AG10803 (cell line): ENCODE measurements at places on chromosomes 16 and 17.

GRCh38 chr16:76280421-76281215 lies 3.4 kb downstream of the CNTNAP4 start:
- no peak for DNase-seq

GRCh38 chr16:75624921-75625334 lies 1.8 kb upstream of the ADAT1 start:
- DNase-seq = no peak

DNA sequence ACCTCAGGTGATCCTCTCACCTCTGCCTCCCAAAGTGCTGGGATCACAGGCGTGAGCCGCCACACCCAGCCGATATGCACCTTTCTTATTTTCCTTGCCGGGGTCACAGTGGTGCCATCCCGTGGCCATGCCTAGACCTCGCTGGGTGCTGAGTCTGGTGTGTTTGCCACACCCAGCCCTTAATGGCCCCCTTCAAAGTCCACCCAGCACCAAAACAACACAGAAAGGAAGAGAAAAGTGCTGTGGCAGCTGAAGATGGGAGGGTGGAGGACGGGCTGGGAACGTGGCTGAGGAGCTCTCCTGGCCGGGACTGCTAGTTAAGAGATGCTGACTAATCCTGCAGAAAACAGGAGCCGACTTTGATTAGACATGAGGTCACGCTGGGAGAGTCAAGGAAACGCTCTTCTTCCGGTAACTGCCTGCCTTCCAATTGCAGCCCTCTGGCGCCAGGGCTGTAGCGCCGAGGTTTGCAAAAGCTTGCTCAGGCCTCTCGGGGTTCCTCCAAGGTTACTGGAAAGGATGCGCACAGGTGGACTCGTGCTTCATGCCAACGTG lies 10.9 kb downstream of the SLC43A2 start:
- peak; percentile 74 for DNase-seq

DNA sequence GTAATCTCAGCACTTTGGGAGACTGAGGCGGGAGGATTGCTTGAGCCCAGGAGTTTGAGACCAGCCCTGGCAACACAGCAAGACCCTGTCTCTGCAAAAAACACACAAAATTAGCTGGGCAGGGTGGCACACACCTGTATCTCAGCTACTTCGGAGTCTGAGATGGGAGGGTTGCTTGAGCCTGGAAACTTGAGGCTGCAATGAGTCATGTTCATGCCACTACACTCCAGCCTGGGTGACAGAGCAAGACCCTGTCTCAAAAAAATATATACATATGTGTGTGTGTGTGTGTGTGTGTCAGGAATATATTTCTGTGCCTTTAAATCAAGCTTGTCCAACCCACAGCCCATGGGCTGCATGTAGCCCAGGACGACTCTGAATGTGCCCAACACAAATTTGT lies 55.2 kb downstream of the CRISPLD2 start:
- DNase-seq = no peak

GRCh38 chr17:69302682-69303081 lies 24.3 kb downstream of the ABCA5 start:
- DNase-seq = no peak

DNA sequence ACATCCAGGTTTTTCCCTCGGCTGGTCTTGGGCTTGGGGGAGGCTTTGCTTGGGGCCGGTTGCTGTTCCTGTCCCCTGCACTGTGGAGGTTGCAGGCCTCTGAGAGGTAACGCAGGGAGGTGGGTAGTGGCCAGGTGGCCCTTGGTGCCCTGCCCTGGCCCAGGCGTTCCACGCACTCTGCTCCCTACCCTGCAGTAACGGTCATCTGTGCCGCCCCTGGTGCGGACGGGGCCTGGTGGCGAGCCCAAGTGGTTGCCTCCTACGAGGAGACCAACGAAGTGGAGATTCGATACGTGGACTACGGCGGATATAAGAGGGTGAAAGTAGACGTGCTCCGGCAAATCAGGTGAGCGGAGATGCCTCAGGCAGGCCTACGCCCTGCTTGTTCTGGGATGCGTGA lies 30.9 kb downstream of the AKAP1 start:
- DNase-seq = no peak

DNA sequence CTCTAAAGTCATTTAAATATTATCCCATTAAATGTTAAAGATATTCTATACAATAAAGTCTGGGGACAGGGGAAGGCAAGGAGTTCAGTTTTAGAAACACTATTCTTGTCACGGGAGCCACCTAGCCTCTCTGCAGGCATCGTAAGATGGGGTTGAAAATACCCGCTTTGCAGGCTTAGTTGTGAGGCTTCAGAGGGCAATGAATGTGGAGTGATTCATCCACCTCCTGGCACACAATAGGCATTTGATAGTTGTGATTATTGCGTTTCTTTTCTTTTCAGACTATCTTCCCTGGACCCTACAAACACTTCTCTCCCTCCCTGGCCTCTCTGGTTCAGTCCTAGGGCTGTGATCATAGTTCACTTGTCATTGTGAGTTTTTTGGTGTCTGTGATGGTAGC lies 19.6 kb downstream of the GLP2R start:
- DNase-seq = no peak

DNA sequence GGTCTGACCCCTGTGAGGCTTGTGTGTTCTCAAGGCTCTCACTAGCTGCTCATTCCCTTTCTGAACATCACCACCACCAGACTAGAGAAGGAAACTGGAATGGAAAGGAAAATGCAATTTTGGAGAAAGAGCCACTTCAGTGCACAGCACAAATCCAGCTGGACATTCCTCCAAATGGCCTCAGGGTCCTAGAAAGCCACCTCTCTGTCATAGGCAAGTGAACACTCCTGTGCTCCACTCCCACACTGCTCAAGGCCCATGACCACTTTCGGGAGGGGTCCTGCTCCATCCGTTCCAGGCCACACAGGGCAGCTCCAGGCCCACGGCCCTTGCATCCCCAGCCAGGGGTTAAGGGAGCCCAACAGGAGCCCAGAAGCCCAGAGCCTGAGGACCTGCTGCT lies 2.6 kb downstream of the LRRC75A start:
- no peak for DNase-seq

DNA sequence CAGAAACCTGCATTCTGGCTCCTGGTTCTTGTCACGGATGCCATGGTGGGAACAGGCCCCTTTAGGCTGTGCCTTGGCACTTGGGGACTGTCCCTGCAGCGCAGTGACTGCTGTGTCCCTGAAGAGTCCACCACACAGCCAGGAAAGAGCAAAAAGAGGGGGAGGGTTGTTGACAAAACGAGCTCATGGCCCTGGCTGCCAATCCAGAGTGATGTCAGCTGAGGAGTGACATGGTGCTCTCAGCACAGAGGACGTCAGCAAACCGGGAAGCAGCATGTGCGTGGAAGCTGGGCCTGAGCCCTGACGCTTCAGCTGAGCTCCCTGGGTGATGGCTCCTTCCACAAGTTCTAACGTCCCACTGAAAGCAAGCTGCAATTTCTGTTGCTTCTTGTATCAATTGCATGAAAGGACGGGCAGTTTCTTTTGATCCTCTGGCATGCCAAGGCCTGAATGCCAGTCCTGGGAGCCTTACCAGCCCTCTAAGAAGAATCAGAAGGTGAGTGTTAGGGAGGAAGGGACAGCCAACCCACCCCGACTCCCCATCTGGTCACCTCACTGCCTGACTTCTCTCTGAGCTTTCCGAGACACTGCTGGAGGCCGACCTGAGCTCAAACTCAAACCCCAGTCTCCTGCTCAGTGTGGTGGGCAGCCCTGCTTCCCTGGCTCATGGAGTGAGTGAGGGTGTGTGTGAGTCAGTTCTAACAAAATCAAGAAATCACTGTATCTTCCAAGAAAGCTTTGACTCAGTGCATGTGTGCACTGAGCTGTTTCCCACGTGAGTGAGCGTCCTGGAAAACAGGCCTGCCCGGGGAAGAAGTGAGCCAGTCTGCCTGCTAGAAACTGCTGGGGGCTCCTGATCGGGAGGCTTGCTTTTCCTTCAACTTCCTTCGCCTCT lies 14.7 kb upstream of the WNT3 start:
- peak; percentile 71 for DNase-seq

DNA sequence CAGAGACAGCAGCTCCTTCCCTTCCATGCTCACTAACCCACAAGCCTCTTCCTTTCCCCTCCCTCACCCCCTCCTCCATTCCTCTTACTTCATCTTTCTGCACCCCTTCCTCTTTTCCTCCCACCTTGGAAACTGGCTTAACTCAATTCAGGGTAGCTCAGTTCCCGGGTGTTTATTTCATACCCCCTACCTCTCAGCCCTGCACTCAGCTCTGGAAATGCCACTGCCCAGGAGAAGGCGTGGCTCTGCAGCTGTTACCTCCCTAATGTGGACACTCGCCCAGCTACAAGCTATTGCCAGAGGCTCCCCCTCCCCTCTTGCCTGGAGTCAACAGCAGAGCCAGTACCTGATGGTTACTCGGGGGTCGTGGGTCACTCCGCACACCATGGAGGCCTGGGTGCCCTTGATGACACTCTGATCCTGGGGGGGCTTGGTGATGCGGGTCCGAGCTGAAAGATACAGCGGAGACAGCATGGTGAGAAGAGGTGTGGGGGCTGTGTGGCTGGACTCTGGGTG lies 118.4 kb upstream of the CDC42EP4 start:
- no peak for DNase-seq

- DNase-seq = no peak
Measured at GRCh38 chr17:9080296-9080914, 59.1 kb downstream of the NTN1 start.

GRCh38 chr16:68823401-68824135 lies 19.8 kb upstream of the TANGO6 start:
- DNase-seq = peak; percentile 96

DNA sequence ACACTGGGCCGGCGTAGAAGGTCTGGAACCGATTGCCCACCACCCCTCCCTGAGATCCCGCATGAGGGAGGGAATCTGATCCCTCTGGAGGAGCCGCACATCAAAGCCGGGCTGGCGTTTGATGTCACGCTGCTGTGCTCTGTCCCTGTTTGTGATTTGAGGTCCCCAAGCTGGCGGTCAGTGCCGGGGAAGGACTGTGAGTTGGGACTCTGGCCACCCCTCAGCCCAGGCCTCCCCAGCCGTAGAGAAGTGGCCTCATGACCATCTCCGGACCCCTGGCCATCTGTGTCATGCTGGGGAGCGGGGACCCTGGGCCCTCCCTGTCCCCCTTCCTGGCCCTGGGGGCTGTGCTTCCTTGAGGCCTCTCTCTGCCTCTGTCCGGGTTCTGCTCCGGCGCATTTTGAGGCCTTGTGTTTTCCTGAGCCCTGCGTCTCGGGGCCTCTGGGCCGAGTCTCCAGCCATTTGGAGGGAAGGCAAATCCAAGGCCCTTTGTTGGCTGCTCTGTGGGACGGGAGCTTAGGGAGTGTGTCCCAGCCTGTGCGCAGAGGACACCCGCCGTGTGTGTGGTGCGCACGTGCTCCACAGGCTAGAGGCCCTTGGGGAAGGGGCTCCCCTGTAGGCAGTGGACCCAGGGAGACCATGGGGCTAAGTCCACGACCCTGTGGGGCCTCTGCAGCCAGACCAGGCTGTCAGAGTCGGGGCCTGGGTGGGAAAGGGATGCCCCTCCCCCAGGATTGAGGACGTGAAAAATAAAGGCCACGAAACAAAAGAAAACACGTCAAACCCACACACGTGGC lies 15.1 kb downstream of the ASPSCR1 start:
- DNase-seq = no peak

GRCh38 chr16:82653550-82654511 lies 27.1 kb downstream of the CDH13 start:
- DNase-seq = peak; percentile 91

- DNase-seq = no peak
Measured at GRCh38 chr16:84278968-84279367, 15.7 kb upstream of the WFDC1 start.

DNA sequence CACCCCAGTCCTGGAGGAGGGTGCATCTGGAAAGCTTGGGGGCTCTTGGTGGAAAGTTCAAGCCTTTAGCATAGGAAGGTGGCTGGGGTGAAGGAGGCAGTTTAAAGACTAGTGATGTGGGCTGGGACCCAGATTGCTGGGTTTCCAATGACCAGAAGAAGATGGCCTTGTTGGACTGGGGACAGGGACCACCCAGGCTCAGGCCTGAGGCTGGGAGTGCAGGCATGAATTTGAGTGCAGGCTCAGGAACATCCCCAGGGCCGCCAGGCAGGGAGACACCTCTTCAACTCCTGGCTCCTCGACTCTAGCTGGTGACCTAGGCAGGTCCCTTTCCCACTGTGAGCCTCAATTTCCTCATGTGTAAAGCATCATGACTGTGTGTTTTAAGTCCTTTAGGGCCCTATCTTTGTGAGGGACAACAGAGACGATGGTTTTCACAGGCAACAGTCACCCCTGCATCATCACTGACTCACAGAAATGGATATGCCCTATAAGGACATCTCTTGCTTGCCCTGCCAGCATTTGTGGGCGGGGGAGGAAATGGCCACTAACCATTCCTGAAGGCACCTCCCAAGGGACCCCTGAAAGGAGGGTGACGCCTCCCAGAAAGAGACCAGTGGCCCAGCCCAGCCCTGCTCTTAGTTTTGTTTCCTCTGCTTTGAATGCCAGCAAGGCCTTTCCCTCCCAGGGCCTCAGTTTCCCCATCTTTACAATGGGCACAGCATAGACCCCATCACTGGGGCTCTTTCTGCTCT lies 11.1 kb downstream of the NLRC5 start:
- peak; percentile 88 for DNase-seq

GRCh38 chr17:32519228-32520103 lies 32.7 kb downstream of the CDK5R1 start:
- peak; percentile 54 for DNase-seq

DNA sequence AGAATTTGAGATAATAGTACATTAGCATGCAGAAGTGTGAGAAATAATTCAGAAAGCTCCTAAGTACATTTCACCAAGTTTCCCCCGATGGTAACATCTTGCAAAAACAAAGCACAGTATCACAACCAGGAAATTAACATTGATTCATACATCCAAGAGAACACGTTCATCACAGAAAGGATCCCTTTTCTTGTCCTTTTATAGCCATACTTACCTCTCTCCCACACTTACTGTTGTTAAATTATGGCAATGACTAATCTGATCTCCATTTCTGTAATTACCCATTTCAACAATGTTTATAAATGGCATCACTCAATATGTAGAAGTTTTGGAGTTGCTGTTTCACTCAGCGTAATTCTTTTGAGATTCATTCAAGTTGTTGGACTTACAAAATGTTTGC lies 1260.0 kb downstream of the CDH8 start:
- peak; percentile 17 for DNase-seq

DNA sequence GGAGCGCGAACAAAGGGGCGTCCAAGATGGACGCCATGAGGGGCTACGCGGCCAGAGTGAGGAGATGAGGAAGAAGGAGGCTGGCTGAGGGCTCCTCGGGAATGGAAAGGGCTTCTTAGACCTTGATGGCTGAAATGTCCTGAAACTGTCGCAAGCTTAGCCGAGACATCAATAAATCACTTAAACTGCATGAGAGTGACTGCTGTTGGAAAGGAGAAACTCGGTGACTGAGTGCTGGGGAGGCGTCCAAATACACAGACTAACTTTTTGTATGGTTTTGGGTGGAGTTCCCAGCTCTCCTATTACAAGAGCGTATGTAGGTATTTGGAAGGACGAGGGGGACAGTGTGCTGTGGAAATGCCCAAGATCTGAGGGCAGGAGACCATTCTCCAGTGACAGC lies 1.4 kb upstream of the GEMIN4 start:
- no peak for DNase-seq

GRCh38 chr17:34400301-34400931 lies 37.4 kb upstream of the CCL1 start:
- DNase-seq = no peak
